ENCODE measurements at places on chromosomes 7 and 10.

DNA sequence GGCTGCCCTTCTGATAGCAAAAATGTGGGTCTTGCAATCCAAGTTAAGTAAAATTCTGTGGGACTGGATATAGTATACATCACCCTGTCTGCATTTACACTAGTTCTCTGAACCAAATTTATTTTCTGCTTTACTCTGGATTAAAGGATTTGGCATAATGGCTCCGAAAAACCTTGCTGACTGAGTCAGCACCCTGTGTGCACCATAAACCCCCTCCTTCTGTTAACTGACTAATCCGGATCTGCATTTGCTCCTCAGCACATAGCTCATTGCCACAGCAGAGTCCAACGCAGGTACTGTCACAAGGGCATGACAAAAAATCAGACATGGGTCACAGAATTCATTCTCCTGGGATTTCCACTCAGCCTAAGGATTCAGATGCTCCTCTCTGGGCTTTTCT lies 1.3 kb downstream of the OR2A5 start:
- no peak for DNase-seq

DNA sequence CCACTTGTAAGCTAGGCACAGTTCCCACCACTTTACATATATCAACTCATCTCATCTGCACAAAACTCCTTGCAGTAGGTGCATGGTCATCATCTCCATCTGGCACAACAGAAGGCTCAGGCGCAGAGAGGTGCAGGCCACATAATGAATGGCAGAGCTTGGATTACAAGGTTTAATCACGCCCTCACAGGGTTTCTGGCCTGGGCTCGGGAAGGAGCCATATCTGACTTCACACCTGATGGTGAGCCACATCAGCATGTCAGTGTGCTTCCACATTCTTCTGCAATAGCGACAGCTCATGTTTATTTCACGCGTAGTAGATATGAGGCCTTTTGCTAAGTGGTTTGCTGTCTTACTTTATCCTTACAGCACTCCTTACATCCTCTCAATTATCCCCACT lies 650.2 kb downstream of the INHBA start:
- DNase-seq, result no peak

DNA sequence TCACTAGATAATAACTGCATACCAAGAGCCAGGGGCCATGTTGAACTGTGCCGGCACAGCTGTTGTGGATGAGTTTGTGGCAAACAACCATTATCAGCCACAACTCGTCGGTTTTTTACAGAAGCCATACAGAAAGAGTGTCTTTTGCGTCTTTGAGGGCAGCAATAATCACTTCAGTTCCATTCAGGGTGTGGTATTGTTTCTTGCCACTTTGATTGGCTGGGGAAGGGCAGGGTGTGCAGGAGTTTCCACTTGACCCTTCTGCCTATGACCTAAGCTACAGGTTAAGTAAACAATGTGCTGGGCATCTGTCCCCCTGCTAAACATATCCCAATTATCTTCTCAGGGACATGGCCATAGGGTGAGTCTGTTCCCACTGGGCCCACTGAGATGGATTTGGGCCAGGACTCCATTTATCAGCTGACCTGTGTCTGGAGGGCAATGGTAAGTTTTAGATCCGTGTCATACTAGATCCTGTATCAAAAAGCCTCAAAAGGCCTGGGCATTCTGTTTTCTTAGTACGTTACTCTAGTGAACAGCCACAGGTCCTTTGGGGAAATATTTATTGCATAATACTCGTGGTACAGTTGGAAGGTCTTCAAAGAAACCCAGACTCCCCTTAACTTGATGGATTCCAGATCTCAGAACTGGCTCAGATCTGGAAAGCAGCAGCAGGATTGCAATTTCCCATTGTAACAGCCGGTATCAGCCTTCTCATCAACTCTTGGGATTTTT lies 15.9 kb downstream of the ZNF3 start:
- DNase-seq, result peak; percentile 49

DNA sequence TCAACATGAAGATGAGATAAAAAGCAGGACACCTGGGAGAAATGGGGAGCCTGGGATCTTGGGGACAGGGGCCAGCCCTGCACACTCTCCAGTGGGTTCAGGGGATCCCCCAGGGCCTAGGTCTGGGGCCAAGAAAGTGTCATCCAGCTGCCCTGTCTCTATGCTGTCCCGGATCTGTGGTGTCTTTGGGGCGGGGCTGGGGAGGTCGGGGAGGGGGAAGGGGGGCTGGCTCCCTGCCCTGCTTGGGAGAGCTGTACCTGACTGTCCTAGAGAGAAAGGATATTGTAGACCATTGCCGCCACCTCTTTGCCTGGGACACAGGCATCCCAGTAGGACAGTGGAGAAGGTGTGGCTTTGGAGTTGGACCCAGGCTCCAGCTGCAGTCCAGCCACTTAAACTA lies 7.0 kb upstream of the SPACDR start:
- no peak for DNase-seq

DNA sequence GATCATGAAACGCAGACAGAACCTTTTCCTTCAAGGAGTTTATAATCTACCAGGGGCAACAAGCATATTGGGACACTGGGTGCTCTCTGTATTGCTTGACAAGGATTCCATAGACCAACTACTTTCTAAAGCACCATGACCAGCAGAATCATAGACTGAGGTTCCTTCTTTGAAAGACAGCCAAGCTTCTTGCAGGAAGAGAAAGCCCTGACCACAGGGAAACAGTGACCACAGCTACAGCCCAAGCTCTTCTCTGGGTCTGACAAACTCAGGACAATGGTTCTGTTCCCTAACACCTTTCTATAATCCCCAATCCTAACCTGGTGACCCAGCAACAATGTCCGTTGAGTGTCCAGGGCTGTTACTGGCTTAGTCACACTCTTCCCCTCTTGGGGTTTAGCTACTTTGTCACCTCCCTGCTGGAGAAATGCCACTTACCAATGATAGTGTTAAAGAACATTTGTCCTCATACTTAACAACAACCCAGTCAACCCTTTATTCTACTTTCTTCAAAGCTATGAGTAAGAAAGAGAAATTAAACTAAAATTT lies 155.7 kb downstream of the JAZF1 start:
- DNase-seq, result no peak

GRCh38 chr10:31836569-31837406 lies 91.8 kb downstream of the ARHGAP12 start:
- no peak for DNase-seq

- no peak for DNase-seq
Observed at GRCh38 chr10:52436664-52437063, 122.6 kb downstream of the DKK1 start.

DNA sequence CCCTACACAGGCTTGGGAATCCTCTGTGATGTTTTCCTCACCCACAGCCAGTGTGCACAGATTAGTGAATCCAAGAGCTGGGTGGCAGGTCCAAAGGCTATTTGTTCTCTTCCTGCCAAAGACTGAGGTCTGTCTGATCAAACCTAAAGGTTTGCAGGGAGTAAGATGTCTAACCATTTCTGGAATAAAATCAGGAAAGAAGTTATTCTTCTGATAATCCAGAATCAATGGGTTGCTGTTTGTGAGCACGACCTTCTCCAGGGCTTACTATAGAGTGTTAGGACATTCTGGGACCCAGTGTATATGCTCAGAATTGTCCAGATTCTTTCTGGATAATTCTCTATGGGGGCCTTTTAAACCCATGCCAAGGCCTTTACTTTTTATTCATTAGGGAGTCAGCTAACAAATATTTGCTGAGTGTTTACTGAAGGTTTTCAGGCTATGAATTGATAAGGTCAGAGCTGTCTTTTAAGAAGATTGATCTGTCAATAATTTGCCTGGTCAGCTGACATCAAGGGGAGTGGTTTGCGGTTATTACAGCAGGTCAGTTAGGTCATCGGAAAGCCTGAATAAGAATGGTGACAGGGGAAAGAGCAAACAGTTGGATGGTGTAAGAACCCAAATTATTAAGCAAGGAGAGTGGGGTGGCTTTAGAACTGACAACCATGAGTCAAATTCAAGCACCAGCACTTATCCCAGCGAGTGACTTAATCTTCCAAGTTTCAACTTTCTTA lies 7.5 kb upstream of the TECTB start:
- no peak for DNase-seq
